Esophagus squamous epithelium (tissue), 5 donors: ENCODE measurements at places on chromosomes 1 and 21.

GRCh38 chr21:36232641-36233040, 76.0 kb downstream of the DOP1B start:
- DNase-seq = no peak

DNA sequence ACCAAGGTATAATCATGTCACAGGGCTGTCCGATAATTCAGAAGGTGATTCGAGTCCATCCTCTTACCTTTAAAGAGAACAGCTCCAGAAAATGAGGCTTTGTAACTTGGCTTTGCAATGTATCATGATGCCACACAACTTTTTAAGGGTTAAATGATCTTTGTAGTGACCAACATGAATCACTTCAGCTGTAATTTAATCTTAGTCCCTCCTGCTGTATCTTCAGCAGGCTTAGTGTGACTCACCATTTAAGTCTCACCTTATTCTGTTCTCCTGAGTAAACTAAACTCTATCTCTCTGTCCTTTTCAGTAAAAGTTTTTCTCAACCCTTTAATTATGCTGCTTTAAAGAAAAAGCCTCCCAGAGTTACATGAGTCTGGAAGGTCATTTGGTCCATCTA, 1.9 kb upstream of the HIVEP3 start:
- no peak for DNase-seq

GRCh38 chr1:16375521-16376340, 8.7 kb downstream of the SZRD1 start:
- DNase-seq = no peak

GRCh38 chr21:17387030-17387617, 125.7 kb upstream of the CXADR start:
- DNase-seq = no peak

- DNase-seq = no peak
These were observed 5.7 kb downstream of the CTPS1 start for GRCh38 chr1:40985161-40985560.

DNA sequence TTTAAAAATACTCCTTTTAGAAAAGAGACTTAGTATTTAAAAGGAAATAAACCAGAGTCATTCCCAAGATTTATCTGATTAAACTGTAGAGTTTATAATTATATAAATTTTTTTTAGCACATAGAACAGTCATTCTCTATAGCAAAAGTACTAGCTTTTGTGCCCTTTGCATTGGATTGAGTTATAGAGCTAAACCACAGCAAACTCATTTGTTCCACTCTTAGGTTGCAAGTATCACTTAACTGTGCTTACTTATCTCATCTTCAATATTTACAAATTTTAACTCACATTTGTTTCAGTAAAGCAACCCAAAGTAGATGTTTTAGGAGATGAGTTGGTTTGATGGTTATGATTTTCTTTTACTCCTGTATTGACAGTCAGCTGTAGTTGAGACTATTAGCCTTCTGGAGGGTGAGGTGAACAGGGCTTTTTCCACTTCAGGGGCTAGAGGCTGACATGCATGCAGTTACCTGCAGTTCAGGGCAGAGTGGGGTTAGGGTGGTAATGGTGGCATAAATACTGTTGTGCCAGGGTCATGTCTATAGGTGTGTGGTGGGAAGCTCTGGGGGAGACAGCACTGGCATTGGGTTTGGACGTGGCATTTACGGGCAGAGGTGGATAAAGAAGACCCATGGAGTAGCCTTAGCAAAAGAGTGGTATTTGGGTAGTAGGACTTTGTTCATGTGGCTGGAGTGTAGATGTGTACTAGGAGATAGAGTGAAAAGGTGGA, 42.1 kb downstream of the DYRK1A start:
- DNase-seq = no peak

DNA sequence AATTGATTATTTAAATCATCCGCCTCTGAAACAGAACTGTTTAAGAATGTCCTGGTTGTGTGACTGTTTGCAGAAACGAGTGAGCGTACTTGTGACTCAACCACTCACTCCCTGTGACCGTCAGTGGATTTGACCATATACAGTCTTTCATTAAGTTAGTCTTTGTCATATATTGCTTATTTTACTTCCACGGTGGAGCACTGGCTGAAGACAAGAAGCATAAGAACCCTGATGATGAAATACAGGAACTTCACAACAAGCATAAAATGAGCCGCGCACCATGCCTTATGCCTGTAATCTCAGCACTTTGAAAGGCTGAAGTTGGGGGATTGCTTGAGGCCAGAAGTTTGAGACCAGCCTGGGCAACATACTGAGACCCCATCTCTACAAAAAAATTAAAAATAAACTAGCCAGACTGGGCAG, 194.0 kb downstream of the TOMM20 start:
- no peak for DNase-seq

DNA sequence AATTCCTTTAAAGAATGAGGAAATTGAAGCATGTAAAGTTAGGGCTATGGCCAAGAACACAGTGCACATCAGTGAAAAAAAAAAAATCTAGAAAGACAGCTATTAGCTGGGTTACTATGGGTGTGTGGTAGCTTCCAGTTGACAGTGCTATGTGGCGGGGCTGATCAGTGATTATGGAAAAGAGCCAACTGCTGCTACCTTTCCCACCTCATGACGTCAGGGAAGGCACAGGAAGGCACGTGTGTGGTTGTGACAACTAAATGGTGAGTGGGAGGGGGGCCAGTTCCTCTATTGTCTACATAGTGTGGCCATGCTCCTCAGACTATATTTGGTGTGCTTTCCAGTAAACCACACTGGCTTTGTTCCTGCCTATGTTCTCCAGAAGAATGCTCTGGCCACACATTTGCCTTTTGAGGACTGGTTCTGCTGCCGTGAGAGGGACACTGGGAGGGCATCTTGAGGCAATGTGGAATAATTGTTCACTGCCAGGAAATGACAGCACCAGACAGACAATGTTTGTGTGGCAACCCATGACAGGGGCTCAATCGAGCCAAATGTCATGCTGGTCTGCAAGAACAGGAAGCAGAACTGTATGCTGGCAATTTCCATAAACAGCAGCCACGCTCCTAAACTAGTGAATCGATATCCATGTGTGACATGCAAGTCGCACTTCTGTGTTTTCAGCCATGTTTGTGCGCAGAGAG, 3.0 kb upstream of the SDE2 start:
- DNase-seq = peak; percentile 32

DNA sequence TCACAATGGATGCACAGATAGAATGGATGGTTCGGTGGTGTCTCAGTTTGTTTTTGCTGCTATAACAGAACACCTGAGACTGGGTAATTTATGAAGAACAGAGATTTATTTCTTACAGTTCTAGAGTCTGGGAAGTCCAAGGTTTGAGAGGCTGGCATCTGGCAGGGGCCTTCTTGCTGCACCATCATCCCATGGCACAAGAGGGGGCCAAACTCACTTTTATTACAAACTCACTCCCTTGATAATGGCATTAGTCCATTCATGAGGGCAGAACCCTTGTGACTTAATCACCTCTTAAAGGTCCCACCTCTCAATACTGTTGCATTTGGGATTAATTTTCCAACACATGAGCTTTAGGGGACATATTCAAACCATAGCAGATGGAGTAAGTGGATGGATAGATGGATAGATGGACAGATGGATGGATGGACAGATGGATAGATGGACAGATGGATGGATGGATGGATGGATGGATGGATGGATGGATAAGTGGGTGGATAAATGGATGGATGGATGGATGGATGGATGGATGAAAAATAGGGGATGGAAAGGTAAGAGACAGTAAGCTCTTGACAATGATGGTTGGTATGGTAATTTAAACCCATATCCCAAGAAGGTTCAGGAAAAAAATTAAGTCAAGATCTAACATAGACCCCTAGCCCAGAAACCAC, 16.5 kb downstream of the CAMK2N1 start:
- no peak for DNase-seq

- DNase-seq = no peak
These were observed 106.8 kb downstream of the LMO4 start for GRCh38 chr1:87435484-87435883.

- DNase-seq = no peak
These were observed 66.0 kb downstream of the NRIP1 start for GRCh38 chr21:14998784-14999183.

DNA sequence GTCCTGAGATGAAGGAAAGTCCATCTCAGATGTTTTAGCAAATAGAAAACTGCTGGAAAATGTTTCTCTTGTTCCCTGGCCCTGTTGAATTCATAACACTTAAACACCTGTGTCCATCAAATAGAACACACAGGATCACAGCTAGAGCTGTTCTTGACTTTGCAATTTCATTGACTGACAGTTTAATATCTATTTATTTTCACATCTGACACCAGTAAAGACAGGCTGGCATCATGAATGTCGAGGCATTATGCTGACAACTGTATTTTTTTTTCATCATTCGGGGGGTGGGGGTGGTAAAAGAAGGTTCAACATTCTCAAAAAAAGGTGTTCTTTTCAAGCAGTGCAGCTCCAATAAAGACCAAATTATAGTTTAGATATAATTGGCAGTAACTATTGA, 591.2 kb upstream of the PTBP2 start:
- no peak for DNase-seq

DNA sequence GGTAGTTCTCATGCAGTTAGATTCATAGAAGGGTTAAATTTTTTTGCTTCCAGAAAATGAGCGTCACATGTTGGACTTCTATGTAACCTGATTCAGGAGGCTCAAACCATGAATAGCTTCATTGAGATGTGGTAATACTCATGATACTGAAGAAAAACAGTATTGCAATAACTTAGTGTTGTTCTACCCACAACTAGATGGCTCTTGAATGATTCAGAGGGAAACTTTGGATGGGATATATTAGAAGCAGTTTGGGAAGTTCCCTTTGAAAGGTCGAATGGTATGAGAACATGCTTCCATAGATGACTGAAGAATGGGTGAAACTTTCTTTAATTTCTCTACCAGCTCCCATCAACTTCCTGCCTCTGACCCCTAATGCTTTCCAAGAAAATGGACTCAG, 211.7 kb upstream of the PTGFR start:
- no peak for DNase-seq

GRCh38 chr1:200992382-200993048, 31.0 kb downstream of the KIF21B start:
- no peak for DNase-seq

DNA sequence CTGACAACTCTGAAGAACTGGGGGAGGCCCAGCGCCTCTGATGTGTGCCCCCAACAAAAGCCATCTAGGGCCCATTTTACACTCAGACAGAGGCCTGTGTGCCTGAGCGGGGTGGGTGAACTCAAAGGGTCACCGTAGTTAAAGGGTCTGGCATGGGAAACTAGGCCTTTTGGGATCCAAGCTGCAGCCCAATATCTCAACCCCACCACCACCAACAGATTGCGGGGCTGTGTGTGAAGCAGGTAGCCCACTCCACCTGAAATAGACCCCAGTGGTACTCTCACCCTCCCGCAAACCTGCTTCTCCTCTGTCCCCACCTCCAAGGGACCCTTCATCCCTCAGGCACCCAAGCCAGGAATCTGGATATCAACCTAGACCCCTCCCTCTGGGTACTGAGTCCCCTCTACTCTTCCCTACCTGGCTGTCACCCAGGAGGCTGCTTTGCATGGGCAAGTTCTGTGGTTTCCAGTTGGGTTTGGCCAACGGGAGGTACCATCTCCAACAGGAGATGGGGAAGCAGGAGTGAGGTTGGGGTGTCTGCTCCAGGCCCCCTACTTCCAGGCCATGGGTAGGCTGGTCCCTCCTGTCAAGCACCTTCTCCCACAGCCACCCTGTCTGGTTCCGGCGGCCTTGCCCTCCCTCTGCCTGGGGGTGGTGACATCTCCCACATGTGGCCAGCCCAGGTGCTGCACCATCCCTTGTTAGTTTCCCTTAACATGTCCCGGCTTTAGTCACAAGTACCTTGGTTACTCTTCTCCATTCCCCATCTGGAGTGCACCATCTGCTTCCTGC, 35.2 kb upstream of the LRP8 start:
- DNase-seq = no peak

DNA sequence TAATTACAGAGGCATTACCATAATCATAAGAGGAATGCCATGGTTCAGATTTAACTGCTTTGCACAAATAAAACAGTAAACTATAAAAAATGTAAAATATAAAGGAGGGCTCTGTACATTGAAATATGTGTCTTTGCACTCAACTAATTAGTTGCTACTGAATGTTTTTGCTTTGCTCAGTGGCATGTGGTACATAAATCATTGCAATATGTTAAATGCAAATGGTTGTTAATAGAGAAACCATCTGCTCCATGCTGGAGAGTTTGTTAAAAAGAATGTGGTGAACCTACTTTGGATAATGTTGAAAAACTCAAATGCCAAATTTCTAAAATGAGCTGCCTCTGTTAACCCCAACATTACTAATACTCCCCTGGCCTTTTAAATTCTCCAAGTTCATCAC, 201.5 kb downstream of the NTNG1 start:
- no peak for DNase-seq

GRCh38 chr1:19089524-19089923, 120.5 kb downstream of the UBR4 start:
- no peak for DNase-seq

GRCh38 chr1:90174246-90174645, 179.3 kb downstream of the ZNF326 start:
- no peak for DNase-seq

DNA sequence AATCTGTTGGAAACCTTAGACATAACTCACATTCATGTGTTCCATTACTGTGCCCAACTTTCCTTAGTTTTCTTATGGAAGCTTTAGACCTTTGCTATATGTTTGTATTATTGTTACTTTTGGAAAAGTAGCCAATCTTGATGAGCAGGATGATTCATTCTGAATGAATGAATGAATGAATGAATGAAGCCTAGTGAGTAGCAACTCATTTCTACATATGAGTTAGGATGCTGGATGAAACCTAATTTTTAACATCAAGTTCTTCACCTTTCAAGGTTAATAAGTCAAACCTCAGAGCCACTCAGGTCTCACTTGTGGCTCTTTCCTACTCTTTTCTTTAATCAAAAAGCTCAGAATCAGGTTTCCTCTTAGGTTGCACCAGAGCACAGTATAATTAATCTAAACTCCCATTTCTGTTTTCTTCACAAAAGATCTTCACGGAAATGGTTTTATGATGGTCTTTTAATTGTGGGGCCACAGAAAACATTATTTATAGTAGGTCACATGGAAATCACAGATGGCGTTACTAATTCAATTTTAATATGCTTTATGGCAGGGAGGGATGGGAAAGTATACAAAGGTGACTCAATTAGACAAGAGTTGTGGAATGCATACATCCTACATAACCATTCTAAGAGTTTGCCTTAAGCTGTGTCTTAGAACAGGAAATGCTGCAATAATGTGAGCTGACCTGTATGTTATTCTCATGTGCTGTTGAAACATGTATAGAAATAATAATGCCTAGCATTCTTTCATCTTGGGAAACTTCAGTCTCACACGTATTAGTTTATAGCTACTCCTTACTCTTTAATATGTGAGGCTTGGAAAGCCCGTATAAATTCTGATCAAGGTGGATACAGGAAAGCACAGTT, 4.5 kb upstream of the DDX59 start:
- DNase-seq = no peak
